ENCODE measurements at places on chromosomes 4 and X.
A peak's percentile ranks its signal among the peaks of the same experiment; 100 is the strongest.

- DNase-seq = no peak
These were observed 25.4 kb downstream of the GPC3 start for GRCh38 chrX:133959972-133960371.

GRCh38 chrX:28920153-28920943 lies 333.1 kb downstream of the IL1RAPL1 start:
- no peak for DNase-seq

DNA sequence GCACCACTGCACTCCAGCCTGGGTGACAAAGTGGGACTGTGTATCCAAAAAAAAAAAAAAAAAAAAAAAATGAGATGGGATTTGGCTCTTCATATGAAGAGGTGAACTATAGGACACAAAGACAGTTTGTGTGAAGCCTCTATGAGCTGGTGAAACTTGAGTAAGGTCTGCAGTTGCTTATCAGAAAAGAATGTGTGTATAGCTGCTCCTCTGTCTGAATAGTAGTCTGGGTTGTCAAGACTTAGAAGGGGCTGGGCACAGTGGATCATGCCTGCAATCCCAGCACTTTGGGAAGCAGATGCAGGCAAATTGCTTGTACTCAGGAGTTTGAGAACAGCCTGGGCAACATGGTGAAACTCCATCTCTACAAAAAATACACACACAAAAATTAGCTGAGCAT lies 82.8 kb downstream of the ARSF start:
- DNase-seq = no peak

GRCh38 chr4:184395971-184396391 lies 78.4 kb downstream of the IRF2 start:
- DNase-seq = no peak

GRCh38 chr4:98905839-98906238 lies 23.1 kb downstream of the EIF4E start:
- no peak for DNase-seq

DNA sequence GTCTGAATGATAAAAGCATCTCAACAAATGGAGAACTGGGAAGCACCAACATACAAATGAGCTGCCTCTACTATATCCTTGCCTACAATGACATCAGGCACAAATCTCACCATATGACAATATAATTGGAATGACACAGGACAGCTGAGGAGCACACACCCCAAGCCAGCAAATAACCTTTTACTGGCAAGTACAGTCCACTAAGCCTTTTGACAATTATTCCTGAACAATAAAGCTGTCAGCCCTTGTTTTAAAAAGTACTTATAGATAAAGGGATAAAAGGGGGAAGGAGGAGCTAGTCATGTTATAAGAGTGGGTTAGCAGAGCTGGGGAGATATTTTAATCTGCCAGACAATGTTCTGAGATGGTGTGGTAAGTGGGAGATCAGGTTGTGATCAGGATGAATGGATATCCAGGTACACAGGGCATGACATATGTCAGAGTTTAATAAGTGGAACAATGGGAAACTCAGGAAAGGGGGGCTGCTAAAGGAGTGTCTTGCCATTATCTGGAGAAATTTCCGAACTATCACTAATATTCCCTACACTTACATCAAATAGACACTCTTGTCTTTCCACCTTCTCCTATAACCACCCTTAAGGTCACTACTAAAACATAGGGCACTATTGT lies 127.6 kb downstream of the GPC3 start:
- DNase-seq = no peak

- no peak for DNase-seq
These were observed 52.6 kb upstream of the BBS12 start for GRCh38 chr4:122679946-122680345.

- DNase-seq = no peak
These were observed 19.4 kb downstream of the LYAR start for GRCh38 chr4:4270529-4270928.

DNA sequence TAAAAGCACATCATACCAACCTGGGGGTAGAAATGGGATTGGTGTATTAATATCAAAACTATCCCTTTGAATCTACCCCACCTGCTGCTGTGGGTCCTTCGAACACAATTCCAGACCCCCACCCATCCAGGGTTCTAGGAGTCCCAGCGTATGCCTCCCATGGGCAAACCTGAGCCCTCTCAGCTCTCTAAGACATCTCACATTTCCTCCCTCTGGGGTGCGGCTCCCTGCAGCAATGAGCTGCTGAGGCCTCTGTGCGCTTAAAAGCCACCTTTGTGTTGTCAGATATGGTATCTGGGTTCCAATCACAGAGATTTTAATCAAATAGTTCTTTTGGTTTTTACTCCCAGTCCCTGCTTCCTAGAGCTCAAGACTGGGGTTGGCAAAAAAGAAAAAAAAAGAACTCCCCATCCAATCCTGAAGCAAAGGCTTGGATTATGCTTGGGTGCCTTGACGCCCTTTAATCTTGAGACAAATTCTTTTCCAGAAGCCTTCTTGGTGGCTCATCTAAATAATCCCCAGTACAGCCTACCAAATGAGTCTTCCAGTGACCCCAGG lies 37.5 kb upstream of the NOCT start:
- DNase-seq = no peak

DNA sequence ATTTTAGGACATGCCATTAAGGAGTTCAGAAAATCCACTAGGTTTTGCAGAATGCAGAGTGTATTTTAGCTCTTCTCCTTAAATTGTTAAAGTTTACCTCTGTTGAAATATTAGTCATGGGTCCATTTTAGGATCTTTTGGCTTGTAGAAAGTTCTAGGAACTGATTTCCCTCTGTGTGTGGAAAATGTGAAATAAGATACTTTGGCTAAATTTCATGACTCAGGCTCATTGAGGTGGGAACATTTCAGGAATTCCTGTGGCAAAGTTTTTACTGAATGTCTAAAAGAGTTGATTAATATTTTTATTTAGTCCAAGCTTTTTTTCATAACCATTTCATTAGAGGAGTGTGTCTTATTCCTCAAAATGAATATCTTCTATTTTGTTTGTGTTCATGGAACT lies 7.0 kb downstream of the FHIP1A start:
- DNase-seq = no peak

DNA sequence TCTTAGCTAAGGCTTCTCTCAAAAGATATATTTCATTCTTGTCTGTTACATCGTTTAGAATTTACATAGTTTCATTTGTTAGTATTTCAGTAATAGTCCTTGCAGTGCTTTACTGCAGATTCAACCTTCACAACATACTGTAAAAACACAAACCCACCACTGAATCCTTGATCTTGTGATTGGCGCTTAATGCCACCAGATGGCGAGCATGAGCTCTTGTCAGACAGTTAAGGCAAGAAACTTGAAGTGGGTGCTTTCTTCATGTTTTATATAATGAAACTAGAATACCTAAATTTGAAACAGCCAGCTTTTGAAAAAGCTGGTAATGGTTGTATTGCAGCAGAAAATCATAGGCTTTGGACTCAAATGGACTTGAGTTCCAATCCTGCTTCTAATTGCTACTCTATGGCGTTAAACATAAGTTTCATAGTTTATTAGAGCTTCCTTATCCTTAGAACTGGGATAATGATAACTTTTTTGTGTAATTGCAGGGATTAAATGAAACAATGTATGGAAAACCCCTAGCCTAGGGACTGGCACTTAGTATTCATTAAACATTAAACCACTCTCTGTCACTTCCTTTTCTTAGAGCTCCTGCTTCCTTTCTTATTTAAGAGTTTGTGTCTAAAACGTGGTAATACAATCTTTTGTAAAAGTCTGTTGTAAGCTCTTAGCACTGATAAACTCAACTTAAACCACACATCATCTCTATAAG lies 95.1 kb downstream of the USP9X start:
- DNase-seq = peak; percentile 1

GRCh38 chr4:185775792-185776555 lies 36.0 kb downstream of the SORBS2 start:
- DNase-seq = no peak

DNA sequence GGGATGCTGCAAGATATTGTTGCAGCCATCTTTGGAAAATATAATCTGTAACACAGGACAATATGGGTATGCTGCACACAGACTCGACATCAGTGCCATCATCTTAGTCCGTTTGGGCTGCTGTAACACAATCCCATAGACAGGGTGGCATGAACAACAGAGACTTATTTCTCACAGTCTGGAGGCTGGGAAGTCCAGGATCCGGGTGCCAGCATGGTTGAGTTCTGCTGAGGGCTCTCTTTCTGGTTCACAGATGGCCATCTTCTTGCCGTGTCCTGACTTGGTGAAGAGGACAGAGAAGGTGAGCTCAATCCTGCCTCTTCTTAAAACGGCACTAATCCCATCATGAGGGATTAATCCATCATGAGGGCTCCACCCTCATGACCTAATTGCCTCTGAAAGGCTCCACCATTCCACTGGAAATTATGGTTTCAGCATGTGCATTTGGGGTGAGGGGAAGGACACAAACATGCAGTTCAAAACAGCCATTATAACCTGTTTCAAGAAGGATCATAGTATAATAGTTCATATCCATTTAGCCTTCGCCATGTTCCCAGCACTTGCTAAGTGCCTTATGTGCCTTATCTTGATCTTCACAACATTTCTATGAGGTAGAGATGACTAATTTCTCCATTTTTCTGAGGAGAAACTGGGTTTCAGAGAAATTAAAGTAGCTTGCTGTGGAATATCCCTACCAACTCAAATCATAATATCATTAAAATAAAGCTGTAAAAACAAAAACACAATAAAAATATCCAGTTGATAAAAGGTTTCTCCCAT lies 27.9 kb upstream of the SPP1 start:
- no peak for DNase-seq

GRCh38 chr4:113869743-113870375 lies 108.3 kb upstream of the CAMK2D start:
- DNase-seq = peak; percentile 34

GRCh38 chr4:121676345-121677075 lies 20.3 kb downstream of the ANXA5 start:
- no peak for DNase-seq

DNA sequence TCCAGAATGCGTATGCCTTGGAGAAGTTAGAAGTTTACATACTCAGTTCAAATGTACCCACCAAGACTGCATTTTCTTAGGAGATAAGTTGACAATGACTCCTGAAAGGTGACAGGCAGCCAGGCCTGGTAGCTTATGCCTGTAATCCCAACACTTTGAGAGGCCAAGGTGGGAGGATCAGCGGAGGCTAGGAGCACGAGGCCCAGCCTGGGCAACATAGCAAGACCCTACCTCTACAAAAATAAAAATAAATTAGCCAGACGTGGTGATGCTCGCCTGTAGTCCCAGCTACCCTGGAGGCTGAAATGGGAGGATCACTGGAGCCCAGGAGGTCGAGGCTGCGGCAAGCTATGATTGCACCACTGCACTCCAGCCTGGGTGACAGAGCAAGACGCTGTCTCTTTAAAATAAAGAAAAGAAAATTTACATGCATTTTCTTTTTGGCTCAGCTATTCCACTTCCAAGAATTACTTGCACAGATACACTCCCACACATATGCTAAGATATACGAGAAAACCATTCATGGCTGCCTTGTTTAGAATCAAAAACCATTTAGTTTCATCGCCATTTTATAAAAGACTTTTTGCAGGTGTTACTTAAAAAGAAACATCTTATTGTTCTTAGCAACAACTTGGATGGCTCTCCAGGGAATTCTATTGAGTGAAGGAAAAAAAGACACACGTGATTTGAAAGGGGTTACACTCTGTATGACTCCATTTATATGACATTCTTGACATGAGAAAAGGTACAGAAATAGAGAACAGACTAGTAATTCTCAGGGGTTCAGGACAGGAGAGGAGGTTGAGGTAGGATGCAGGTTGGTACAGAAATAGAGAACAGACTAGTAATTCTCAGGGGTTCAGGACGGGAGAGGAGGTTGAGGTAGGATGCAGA lies 66.3 kb downstream of the DHRSX start:
- DNase-seq = no peak

GRCh38 chrX:150693725-150694574 lies 754 bp downstream of the MTMR1 start:
- peak; percentile 50 for DNase-seq

GRCh38 chrX:70988425-70988824 lies 57.5 kb upstream of the SLC7A3 start:
- DNase-seq = no peak

DNA sequence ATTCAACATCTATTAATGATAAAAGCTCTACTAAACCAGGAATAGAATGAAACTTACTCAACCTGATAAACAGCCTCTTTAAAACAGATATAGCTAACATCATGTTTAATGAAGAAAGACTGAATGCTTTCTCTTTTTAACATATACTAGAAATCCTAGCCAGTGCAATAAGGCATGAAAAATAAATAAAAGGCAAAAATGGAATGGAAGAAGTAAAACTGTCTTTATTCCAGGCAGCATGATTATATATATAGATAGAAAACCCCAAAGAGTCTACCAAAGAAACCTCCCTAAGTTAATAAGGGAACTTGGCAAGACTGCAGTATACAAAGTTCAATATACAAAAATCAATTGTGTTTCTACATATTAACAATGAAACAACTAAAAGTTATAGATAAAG lies 25.5 kb downstream of the WDFY3 start:
- DNase-seq = no peak

DNA sequence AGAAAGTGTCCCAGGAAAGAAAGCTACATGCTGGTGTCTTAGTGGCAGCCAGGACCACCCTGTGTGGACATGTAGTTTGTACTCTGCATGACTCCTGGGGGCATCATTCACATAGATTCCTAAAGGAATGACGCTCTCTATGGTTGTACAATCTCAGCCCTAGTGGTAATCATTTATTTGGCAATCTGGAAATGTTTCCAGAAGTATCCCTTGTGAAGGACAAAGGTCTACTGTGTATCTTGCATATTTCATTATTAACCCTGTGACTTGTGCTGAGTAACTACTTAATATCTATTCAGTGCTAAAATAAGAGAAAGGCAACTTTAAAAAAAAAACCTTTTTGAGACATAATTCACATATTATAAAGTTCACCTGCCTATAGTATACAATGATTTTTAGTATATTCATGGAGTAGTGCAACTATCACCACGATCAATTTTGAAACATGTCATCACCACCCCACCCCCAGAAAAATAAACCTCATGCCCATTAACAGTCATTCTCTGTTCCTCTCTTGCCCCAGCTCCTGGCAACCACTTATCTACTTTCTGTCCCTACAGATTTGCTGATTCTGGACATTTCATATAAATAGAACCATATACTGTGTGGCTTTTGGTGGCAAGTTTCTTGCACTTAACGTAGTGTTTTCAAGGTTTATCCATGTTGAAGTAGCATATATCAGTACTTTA lies 51.7 kb downstream of the SHROOM3 start:
- DNase-seq = no peak

GRCh38 chr4:70915036-70915815 lies 13.1 kb downstream of the MOB1B start:
- DNase-seq = no peak

GRCh38 chr4:126328914-126329313 lies 1014.2 kb downstream of the FAT4 start:
- DNase-seq = no peak

- no peak for DNase-seq
These were observed 131.8 kb upstream of the ENPEP start for GRCh38 chr4:110344165-110344564.

Data from activated naive CD4-positive, alpha-beta T cell (primary cell).